Trophoblast cell (in vitro differentiated cells and primary cell): ENCODE measurements at places on chromosomes 11 and 22.
A peak's percentile ranks its signal among the peaks of the same experiment; 100 is the strongest.

- DNase-seq, result no peak
Observed at GRCh38 chr22:43819421-43819921, 7.4 kb upstream of the EFCAB6 start.

GRCh38 chr22:17063411-17064106, 21.2 kb upstream of the IL17RA start:
- DNase-seq, result no peak

- DNase-seq, result peak; percentile 89
Observed at GRCh38 chr11:8814209-8814922, 96.6 kb upstream of the AKIP1 start.

- DNase-seq, result peak; percentile 47
Observed at GRCh38 chr11:31645747-31646146, 136.2 kb downstream of the ELP4 start.

GRCh38 chr11:122882189-122882856, at the start of gene JHY:
JHY (plus strand) TSS chr11:122882759; CDS start chr11:122885850, 3,091 bp downstream.
- DNase-seq, result no peak

DNA sequence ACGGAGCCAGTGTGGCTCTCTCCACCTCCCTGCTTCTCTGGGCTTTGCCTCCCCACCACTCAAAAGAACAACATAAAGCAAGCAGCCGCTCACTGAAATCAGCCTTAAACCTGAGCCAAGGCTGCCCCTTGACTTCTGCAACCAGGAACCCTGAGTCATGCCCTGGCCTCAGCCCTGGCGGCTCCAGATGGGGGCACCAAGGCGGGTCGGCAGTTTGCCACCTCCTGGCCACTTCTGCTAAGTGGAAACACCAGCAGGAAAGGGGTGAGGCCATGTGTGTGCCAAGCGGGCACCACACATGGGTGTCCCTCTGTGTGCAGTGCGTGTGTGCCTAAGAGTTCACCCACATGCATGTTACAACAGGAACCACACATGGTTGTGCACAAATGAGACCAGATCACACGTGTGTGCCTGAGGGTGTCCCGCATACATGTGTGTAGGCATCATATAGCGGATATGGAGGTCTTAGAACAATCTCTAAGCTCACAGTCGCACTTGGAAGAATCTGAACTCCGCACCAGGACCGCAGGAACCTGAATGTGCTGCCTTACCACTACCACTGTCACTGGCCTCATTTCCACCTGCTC, 221.2 kb downstream of the MN1 start:
- DNase-seq, result no peak

- DNase-seq, result no peak
Observed at GRCh38 chr11:46387919-46388618, 3.5 kb downstream of the CHRM4 start.

DNA sequence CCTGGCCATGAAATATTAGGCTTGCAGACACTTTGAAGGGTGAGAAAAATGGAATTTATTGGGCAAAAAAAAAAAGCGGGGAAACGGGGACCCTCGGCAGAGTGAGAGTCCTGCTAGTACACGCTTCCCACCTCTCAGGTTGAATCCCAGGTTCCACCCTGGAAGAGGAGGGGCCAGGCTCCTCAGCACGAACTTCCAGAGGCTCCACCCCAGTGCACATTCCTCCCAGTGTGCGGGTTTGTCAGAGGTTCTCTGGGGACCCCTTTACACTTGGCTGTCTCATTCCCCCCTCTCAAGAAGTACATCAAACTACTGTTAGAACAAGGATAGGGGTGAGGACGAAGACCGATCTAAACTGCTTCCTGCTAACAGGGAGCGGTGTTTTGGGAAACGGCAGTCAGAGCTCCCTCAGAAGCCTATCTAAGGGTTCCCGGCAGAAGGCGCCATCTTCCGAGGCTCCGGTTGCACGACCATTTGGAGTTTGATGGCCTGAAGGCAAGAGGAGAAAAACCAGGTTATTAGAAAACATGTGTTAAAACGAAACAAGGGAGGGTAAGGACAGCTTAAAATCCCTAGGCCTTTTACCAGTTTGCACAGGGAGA, 27.5 kb downstream of the FOLR3 start:
- DNase-seq, result peak; percentile 19

DNA sequence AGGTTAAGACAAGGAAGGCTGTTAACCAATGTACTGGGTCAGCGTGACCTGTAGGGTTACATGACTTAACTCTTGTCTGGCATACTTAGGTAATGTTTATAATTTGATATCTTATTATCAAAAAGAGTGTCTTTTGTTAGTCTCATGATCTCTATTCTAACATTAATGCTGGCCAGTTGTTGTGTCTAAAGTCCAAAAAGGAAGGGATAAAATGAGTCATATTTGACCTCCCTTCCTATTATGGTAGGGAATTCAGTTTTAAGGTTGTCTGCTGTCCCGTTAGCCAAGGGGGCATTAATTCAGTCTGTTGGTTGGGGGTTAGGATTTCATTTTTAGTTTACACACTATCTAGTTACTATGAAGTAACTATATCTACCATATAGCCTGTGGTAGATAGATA, 364.0 kb downstream of the GRM5 start:
- DNase-seq, result no peak

GRCh38 chr11:92955860-92956259, 13.6 kb upstream of the MTNR1B start:
- DNase-seq, result no peak

DNA sequence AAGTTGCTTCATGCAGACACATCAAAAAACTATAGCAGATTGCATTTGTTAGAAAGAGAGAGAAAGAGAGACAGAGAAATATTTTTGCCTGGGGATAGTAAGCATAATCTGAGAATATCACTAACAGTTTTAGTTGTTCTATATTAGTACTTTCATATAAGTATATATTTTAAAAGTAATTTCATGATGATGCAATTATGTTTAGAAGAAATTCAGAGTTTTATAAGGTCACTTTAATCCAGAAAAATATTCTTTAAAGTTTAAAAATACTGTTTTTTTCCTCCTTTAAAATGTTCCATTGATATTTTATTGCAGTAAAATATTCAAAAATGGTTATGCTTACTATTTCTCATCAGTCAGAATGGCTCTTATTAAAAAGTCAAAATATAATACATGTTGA, 86.8 kb upstream of the MTMR2 start:
- DNase-seq, result no peak

DNA sequence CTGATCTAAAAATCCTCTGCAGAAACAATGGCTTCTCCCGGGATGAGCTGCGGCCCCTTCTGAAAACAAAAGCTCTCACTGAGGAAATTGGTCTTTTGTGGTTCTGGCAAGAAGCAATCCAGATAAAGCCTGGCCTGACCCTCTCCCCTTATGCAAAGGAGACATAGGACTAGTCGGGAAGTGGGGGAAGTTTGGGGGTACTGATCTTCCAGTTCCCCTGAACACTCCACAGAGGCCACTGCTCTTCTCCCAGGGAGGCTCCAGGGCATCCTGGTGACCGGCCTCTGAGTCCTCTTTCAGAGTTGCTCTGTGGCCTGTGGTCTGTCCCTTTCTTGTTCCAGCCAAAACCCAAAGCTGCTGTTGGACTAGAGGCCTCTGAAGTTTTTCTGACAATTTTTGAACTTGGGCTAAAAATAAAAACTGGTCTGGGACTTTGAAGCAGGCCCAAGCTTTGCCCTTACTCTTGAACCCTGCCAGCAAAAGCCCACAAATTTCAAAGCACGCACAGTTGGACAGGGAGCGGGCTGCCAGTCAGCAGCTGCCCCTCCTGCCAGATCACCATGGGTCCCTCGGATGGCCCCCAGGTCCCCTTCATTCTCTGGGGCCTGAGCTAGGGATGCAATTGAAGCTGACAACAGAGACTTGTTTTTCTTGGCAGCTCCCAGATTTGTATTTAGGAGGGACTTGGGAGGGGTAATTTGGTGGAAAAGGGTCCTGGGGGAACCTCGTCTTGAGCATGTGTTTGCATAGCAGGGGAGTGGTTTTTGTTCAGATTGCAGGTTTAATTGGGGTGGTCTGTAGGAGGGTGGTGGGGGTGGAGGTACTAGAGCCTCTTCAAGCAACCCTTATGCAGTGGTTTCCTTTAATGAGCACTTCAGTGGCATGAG, 381.6 kb upstream of the CADM1 start:
- no peak for DNase-seq

DNA sequence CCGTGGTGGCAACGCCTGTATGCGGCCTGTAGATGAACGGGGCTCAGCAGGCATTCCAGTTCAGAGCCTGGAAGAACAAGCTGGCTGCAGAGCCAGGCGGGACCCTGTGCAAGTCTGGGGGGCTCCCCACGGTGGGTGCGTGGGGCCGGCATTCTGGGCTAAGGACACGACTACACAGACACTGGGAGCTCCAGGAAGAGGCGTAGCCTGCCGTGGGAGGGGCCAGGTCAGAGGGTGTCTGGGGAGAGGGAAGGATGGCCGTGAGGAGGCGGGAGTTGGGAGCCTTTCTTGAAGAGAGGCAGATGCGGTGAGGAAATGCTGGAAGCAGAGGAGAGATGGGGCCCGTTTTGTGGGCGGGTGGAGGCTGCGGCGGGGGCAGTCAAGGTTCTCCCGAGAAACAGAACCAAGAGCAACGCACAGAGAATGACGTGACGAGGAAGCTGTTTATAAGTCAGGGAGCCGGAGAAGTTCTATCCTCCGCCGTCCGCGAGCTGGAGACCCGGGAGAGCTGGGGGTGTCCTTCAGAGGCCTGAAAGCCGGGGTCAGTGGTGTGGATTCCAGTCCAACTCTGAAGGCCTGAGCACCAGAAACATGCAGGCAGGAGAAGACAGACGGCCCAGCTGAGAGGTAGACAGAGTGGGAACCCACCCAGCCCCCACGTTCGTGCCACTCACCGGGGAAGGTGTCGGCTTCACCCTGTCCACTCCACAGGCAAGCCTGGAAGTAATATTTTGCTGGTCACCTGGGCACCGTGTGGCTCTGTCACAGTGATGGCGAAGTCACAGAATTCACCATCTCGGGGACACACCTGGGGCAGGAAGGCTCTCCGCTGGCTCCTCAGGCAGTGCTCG, 529.6 kb downstream of the BRD1 start:
- DNase-seq, result no peak
